ENCODE measurements at places on chromosomes 6 and 20.

DNA sequence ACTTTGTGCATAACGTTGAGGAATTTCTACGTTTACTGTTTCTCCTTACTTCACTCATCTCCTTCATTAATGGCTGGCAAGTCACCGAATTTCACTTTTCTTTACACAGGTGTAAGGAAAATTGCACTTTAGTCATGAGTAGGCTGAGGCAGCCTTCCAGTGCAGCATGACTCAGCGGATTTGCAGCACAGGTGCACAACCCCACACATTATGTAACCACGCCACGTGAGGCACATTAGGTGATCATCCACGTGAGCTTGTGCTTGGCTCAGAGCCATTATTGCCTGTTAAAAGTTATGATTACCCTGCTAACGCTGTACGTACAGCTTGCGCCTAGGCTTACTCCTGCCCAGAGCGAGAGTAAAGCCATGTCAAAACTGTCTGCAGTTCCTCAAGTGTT is 158.8 kb downstream of the NKAIN2 start:
- no peak for DNase-seq

- DNase-seq = no peak
Measured at GRCh38 chr6:110472739-110473138, 3.7 kb downstream of the SLC22A16 start.

GRCh38 chr6:108868647-108869046 is 20.4 kb downstream of the ARMC2 start:
- no peak for DNase-seq

- DNase-seq = peak; percentile 9
Measured at GRCh38 chr6:35085359-35086281, 55.5 kb downstream of the TCP11 start.

DNA sequence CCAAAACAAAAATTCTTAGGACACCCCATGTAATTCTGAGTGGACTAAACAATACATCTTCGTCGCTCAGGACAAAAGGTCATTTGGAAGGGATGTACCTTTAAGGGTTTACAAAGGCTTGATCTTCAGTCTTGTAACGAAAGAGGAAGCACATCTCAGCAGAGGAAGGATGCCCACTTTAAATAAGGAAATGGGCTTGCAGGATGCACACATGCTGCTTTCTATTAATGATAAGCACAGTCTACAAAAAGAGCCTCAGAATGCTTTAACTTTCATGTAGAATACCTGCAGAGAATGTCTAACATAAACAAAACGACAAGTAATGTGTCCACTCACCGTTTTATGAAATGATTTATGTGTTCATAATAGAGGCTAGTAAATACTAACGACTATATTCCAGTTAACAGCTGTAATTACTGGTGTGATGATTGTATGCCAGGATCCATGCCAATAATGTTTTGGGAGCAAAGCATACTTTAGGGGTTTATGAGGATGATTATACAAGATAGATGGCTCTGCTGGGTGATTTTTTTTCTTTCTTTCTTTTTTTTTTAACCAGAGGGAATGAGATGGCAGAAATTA is 216.9 kb downstream of the GMDS start:
- peak; percentile 6 for DNase-seq

GRCh38 chr6:155143029-155143577 is 120.7 kb upstream of the CLDN20 start:
- peak; percentile 50 for DNase-seq

GRCh38 chr6:125117818-125118217 is 35.8 kb upstream of the TPD52L1 start:
- no peak for DNase-seq

GRCh38 chr20:31559704-31560093 is 45.4 kb upstream of the ID1 start:
- DNase-seq = no peak

- DNase-seq = no peak
Measured at GRCh38 chr6:84135291-84135690, 92.2 kb downstream of the CEP162 start.

DNA sequence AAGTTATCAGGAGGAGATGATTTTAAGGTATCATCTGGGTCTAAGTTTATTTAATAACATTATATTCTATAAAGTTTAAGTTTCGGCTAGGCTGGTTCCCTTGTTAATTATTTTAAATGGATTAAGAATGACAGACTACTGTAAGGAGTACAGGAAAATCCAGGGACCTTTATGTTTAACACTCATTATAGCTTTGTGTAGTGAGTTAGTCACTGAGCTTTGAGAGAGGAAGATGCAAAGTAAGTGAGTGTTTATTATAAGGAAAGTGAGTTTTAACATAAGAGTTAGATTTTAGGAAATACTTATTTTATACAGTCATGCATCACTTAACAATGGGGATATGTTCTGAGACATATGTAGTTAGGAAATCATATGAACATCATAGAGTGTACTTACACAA is 485.5 kb downstream of the MMUT start:
- no peak for DNase-seq

- DNase-seq = no peak
Measured at GRCh38 chr20:62296724-62297448, 5.9 kb upstream of the ADRM1 start.

Measured in GM13977 (cell line).